ENCODE measurements at places on chromosomes 7 and 10. TPM values are rescaled to one million over a fixed set of nuclear protein-coding genes. Genes with fewer than 3 reads are reported as not detected.

UNC5B gene
- total RNA-seq = 67.2 TPM

COL13A1 gene
- total RNA-seq = under 0.01 TPM

CALD1 gene
- total RNA-seq = 209 TPM

ANKRD2 gene
- total RNA-seq = 0.43 TPM

SKIDA1 gene
- 0.07 TPM for total RNA-seq

HMX2 gene
- not detected for total RNA-seq

TEX47 gene
- total RNA-seq = not detected

GPER1 gene
- 0.21 TPM for total RNA-seq

MMP21 gene
- not detected for total RNA-seq

MUC12 gene
- total RNA-seq = not detected

NCOA4 gene
- 157 TPM for total RNA-seq

FXYD4 gene
- not detected for total RNA-seq

RBM20 gene
- under 0.01 TPM for total RNA-seq

GNAT3 gene
- not detected for total RNA-seq

MLXIPL gene
- total RNA-seq = 0.14 TPM

NAT16 gene
- not detected for total RNA-seq

FLNC gene
- 1.0 TPM for total RNA-seq

NANOS1 gene
- total RNA-seq = 0.68 TPM

FAM25C gene
- 13.7 TPM for total RNA-seq

CHAT gene
- total RNA-seq = not detected

C7orf57 gene
- total RNA-seq = 0.21 TPM

IDI2 gene
- total RNA-seq = not detected

SPOCK2 gene
- total RNA-seq = 0.34 TPM

IGF2BP3 gene
- 28.4 TPM for total RNA-seq

GALNT17 gene
- not detected for total RNA-seq

NPSR1 gene
- not detected for total RNA-seq

HOXA4 gene
- total RNA-seq = not detected

SAP25 gene
- not detected for total RNA-seq

ST8SIA6 gene
- total RNA-seq = 0.85 TPM

C10orf62 gene
- not detected for total RNA-seq

CLCN1 gene
- not detected for total RNA-seq

TMEM229A gene
- total RNA-seq = not detected

HPS6 gene
- 32.8 TPM for total RNA-seq

STRIP2 gene
- 9.6 TPM for total RNA-seq

AKR1B15 gene
- 0.34 TPM for total RNA-seq

Measured in nasal cavity respiratory epithelium epithelial cell of viscerocranial mucosa (primary cell).